ENCODE measurements at places on chromosomes 5 and 9. TPM values are rescaled to one million over a fixed set of nuclear protein-coding genes. Genes with fewer than 3 reads are reported as not detected.

DNA sequence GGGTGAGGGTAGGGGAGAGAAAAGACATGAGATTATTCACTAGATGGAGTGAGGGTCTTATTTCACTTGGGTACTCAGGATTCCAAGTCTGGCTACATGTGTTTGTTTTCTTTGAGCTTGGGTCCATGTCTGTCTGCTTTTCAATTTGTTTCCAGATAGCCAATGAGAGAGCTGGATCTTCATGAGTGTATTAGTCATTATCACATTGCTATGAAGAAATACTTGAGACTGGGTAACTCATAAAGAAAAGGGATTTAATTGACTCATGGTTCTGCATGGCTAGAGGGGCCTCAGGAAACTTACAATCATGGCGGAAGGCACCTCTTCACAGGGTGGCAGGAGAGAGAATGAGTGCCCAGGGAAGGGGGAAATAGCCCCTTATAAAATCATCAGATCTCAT lies 196.8 kb upstream of the TRIM32 start:
- H3K4me1 ChIP-seq = no peaks in the 10 kb centered on the region
- no peak overlapping the region for H3K27ac ChIP-seq
- no peaks in the 10 kb centered on the region for H3K36me3 ChIP-seq
- no peak for DNase-seq
- no peaks in the 10 kb centered on the region for H3K27me3 ChIP-seq
- no peak overlapping the region for H3K4me3 ChIP-seq

DNA sequence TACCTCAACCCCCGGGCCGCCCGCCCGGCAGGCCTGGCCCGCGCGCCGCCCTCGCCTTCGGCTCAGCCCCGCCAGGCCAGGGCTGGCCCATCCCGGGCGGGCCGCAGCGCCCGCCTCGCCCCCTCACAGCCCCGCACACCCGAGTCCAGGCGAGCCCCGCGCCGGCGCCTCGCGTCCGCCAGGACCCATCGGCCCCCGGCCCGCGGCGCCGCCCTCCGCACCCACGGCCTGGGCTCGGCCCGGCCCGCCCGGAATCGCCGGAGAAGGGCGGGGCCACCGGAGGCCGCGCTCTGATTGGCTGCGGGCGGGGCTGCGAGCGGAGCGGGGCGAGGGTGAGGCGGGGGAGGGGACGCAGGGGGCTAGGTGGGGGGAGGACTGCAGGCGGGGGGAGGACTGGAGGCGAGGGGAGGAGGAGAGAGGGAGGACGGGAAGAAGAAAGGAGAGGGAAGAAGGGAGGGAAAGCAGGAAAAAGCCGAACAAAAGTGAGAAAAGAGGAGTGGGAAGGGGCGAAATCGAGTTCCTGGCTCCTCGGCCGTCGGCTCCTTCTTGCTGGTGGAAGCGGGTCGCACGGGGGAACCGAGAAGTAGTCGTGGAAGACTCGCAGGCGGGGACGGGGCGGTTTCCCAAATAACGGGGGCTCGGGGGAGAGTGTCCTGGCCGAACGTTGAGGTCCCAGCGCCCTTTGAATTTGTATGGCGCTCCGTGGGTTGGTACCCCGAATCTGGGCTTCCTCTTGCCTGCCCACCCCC lies 472 bp upstream of the UBTD2 start:
- H3K4me3 ChIP-seq = peak overlapping the region; percentile 77
- peak overlapping the region; percentile 97 for H3K27ac ChIP-seq

GRCh38 chr9:136345281-136346156 lies 18.0 kb downstream of the DNLZ start:
- DNase-seq = peak; percentile 91
- peaks cover 6% of the 10 kb centered on the region for H3K4me1 ChIP-seq
- H3K27ac ChIP-seq = peak overlapping the region; percentile 21
- no peaks in the 10 kb centered on the region for H3K27me3 ChIP-seq

- H3K27ac ChIP-seq = no peak overlapping the region
- peaks cover 58% of the 10 kb centered on the region for H3K36me3 ChIP-seq
- H3K27me3 ChIP-seq = no peaks in the 10 kb centered on the region
- H3K4me1 ChIP-seq = no peaks in the 10 kb centered on the region
- H3K4me3 ChIP-seq = no peak overlapping the region
- DNase-seq = no peak
Observed at GRCh38 chr5:142007237-142007544, 5.6 kb downstream of the GNPDA1 start.

GRCh38 chr5:122413722-122414121 lies 101.7 kb downstream of the SNCAIP start:
- no peaks in the 10 kb centered on the region for H3K36me3 ChIP-seq
- no peak for DNase-seq
- H3K27me3 ChIP-seq = peaks cover 4% of the 10 kb centered on the region
- peaks cover 4% of the 10 kb centered on the region for H3K4me1 ChIP-seq
- no peak overlapping the region for H3K27ac ChIP-seq
- H3K4me3 ChIP-seq = no peak overlapping the region

DNA sequence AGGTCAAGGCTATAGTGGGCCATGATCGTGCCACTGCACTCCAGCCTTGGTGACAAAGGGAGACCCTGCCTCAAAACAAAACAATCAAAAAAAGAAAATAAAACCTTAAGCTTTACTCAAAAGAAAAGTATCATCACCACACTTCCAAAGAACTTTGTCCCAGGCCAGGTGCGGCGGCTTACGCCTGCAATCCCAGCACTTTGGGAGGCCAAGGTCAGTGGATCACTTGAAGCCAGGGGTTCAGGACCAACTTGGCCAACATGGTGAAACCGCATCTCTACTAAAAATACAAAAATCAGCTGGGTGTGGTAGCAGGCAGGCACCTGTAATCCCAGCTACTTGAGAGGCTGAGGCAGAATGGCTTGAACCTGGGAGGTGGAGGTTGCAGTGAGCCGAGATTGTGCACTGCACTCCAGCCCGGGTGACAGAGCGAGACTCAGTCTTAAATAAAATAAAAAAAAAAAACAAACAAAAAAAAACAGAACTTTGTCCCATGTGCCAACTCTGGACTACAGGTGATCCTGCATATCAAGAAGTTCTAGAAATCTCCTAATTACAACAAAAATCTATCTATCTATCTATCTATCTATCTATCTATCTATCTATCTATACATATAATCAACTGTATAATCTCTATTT lies 19.7 kb downstream of the CLINT1 start:
- no peak overlapping the region for H3K4me3 ChIP-seq
- DNase-seq = no peak

- H3K4me1 ChIP-seq = no peaks in the 10 kb centered on the region
- H3K27me3 ChIP-seq = no peaks in the 10 kb centered on the region
- H3K27ac ChIP-seq = peak overlapping the region; percentile 95
Observed at GRCh38 chr9:37324261-37324683, 98.2 kb upstream of the GRHPR start.

SPACA9 gene
- 3.1 TPM for total RNA-seq

PLPPR1 gene
- total RNA-seq = 4.6 TPM
